ENCODE measurements at places on chromosomes 1 and 21.

DNA sequence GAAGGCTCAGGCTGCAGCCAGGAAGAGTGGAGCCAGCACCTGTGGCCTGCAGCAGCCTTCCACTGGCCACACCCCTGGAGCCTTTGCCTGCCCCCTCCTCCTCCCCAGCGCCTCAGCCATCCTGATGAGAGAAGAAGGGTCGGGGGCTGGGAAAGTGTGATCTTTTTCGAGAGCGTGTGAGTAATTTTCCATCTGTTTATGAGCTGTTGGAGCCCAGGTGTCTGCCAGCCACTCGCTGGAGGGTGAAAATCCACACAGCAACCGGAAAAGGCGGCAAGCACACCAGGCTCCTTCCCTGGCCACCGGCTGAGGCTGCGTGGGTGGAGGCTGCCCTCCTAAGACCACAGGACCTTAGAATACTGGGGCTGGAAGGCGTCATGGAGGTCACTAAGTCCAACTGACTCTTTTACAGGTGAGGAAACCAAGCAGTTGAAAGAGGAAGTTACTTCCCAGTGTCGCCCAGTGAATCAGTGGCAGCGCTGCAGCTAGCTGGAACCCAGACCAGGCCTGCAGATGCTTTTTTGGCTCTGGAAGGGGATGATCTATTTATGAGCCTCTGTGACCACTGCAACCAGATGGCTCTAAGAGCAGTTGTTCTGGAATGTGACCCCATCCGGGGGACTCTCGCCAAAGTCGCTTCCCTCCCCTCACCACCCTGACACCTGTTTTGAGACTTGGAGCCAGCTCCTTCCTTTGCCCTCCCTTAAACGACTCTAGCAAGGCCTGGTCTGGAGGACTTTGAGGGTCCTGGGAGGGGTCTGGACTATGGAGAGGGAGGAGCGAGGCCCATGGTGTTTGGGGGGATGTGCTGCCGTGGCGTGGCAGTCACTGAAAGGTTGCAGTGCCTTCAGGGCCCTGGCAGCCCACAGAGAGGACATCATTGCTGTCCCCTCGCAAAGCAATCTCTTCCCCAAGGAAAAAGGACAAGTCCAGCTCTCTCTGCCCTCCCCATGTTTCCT, 54.5 kb downstream of the LGR6 start:
- no peak for DNase-seq

- peak; percentile 40 for DNase-seq
These were observed 1.5 kb upstream of the KCNH1 start for GRCh38 chr1:211135342-211135950.

- no peak for DNase-seq
These were observed 35.8 kb downstream of the HHAT start for GRCh38 chr1:210364479-210364878.

- no peak for DNase-seq
These were observed 11.0 kb upstream of the REN start for GRCh38 chr1:204177133-204177532.
